ENCODE measurements at places on chromosomes 4 and X. TPM values are rescaled to one million over a fixed set of nuclear protein-coding genes. Genes with fewer than 3 reads are reported as not detected.

The CXCL8 gene
- polyA plus RNA-seq = 0.63 TPM

- DNase-seq = no peak
Observed at GRCh38 chr4:25813448-25814106, 49.2 kb downstream of the SEL1L3 start.

DNA sequence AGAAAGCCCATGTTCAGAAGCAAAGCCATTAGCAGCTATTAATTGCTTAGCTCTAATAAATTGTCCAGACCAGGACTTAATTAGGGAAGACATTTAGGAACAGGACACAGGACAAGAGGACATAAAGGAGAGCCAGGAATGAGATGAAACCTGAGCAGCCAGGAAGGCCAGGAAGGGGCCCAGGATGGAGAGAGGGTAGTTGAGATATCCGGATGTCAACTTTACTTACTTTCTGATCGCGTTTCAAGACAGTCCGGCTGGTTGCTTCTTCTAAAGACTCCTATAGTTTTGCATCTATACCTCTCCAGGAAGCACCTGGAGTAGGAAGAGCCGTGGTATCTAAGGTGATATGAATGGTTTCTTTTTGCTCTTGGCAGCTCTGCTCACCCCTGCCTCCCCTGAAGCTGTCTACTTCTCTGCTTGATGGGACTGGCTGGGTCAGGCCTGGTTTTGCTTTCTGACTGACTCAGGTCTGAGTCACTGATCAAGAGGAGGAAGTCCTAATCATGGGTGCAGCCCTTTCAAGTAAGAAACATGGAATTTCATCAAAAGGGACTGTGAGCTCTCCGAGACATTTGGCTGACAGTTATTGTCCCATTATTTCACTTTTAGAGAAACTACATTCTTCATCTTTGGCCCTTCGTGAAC, 733.3 kb downstream of the RPA4 start:
- DNase-seq = no peak

The OPHN1 gene
- 8.4 TPM for polyA plus RNA-seq

The FATE1 gene
- not detected for polyA plus RNA-seq

The PNMA5 gene
- polyA plus RNA-seq = not detected

DNA sequence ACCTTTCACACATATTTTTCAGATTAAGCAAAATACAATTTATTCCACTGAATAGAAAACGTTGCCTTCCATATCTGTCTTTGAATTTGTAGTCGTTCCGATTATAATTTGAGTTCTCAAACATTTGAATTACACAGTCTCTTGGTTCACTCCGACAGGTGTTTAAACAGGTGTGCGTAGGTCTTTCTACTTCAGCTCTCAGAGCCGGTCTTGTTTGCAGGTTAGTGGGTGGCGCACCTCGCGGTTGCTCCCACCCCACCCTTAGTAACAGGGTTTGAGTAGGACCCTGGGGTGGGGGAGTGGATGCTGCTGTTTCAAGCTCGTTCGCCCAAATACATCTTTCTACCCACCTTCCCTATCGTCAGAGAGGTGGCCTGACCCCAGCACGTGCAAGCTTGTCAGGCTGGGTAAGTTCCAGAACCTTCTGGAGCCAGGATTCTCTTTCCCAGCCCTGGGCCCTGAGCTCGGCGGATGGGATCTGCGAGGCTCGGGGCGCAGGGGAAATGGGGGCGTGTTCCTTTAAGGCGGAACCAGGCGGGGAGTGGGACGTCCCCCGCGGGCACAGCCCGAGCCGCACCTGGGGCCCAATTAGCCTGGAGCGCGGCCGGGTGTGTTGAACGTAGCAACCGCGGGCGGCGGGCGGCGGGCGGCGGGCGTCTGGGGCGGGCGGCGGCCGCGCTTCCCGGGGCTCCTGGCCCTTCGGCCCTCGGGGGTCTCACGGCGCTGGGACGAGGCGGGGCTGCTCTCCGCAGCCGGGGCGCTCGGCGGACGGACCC, at the start of gene FAM149A:
TSS of gene FAM149A (plus strand) at position 591 of the 776 bp plus-strand sequence.
- DNase-seq = no peak

The IL2 gene
- not detected for polyA plus RNA-seq

GRCh38 chr4:11847167-11847566, 418.5 kb upstream of the HS3ST1 start:
- DNase-seq = no peak

The RHOXF2 gene
- polyA plus RNA-seq = not detected

The UGT2B15 gene
- polyA plus RNA-seq = not detected

GRCh38 chr4:3219761-3220475, 29.0 kb upstream of the MSANTD1 start:
- DNase-seq = no peak

- DNase-seq = no peak
Observed at GRCh38 chr4:136768925-136769275, 763.4 kb downstream of the PCDH18 start.

The GLRB gene
- polyA plus RNA-seq = 15.5 TPM

Data from left renal pelvis (tissue), 4 donors.